CD8-positive, alpha-beta memory T cell (primary cell): ENCODE measurements at places on chromosomes 4 and X.

GRCh38 chrX:15680401-15680800 is 15.8 kb upstream of the CLTRN start:
- no peaks in the 10 kb centered on the region for H3K27me3 ChIP-seq
- no peaks in the 10 kb centered on the region for H3K36me3 ChIP-seq
- DNase-seq = no peak

- H3K27ac ChIP-seq = no peak overlapping the region
- H3K36me3 ChIP-seq = no peaks in the 10 kb centered on the region
- H3K4me1 ChIP-seq = no peaks in the 10 kb centered on the region
Observed at GRCh38 chrX:39828971-39829370, 268.8 kb downstream of the BCOR start.

- H3K27ac ChIP-seq = no peak overlapping the region
- H3K4me3 ChIP-seq = no peak overlapping the region
- H3K36me3 ChIP-seq = no peaks in the 10 kb centered on the region
Observed at GRCh38 chrX:118536204-118536603, 40.6 kb downstream of the DOCK11 start.

- H3K27ac ChIP-seq = no peak overlapping the region
- no peaks in the 10 kb centered on the region for H3K4me1 ChIP-seq
- no peak for DNase-seq
- H3K4me3 ChIP-seq = no peak overlapping the region
Observed at GRCh38 chr4:1081689-1082040, 31.7 kb downstream of the RNF212 start.

DNA sequence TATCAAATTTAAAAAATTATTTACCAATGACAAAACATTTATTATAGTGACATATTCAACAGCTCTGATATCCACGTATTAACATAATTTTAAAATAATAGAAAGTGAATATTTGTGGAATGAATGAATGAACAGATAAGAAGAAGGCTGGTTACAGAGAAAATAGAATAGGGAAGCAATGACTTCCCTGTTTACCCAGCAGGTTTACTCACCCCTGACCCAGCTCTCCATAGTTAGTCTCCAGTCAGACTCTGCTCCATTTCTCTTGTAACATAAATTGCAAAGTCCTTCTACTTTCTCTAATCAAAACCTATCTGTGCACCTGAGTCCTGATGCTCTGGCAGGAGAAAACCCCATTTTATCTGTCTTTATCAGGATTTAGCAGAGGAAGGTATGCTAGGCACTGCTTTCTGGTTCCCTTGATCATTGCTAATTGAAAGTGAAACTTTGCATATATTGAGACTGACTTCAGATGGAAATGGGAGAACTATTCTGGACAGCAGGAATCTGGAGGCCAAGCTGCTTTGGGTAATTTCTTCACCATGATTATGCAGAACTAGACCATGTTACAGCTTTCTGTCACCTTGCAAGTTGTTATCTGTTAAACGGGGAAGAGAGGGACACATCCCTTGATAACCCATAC is 363.0 kb downstream of the FAT4 start:
- no peaks in the 10 kb centered on the region for H3K27me3 ChIP-seq
- no peaks in the 10 kb centered on the region for H3K36me3 ChIP-seq
- H3K4me1 ChIP-seq = no peaks in the 10 kb centered on the region
- H3K4me3 ChIP-seq = no peak overlapping the region
- no peak overlapping the region for H3K27ac ChIP-seq

DNA sequence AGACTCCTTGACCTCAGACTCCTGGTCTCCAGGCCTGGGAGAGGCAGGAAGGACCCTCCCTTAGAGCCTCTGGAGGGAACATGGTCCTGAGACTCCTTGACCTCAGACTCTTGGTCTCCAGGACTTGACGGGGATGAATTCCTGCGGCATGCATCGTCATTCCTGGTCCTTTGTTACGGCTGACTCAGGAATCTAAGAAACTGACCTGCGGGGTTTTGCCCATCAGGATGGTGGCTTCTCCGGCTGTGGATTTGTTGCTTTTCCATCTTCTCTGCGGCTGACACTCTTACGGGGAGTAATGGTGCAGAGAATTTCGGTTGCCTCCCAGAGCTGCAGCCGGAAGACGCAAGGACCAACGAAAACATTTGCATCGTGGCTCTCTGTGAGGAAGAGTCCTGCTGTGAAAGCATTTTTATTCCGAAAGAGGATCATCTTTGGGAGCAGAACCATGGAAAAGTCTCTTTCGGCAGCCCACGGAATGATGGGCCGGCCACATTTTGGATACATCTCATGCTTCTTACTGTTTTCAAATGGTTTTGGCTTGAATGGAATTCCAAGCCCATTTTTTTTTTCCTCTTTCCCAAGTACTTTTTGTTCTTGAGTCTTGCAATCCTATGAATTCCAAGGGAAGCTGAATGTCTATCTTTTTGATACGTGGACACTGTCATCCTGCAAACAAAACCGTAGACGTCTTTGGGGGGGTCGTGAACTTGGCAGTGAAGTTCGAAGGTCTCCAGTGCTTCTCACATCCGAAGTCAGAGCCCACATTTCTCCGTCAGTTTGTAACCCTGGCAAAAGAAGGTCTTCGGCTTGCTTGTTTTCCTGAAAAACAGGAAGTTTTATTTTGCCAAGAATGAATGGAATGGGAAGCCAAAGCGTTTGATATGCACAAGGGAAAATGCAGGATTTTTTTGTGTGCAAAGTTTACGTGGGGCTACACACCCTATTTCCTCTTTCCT is 36.5 kb downstream of the SHOX start:
- no peaks in the 10 kb centered on the region for H3K36me3 ChIP-seq
- DNase-seq = no peak
- H3K27me3 ChIP-seq = no peaks in the 10 kb centered on the region
- no peaks in the 10 kb centered on the region for H3K4me1 ChIP-seq

GRCh38 chr4:90103991-90104390 is 23.2 kb upstream of the CCSER1 start:
- H3K27ac ChIP-seq = no peak overlapping the region
- H3K36me3 ChIP-seq = no peaks in the 10 kb centered on the region

GRCh38 chr4:151184523-151185458 is 85.4 kb downstream of the RPS3A start:
- H3K4me3 ChIP-seq = no peak overlapping the region
- no peaks in the 10 kb centered on the region for H3K27me3 ChIP-seq
- no peaks in the 10 kb centered on the region for H3K4me1 ChIP-seq
- no peak overlapping the region for H3K27ac ChIP-seq
- DNase-seq = no peak

- H3K27me3 ChIP-seq = no peaks in the 10 kb centered on the region
- H3K36me3 ChIP-seq = no peaks in the 10 kb centered on the region
- H3K27ac ChIP-seq = no peak overlapping the region
- no peak for DNase-seq
- H3K4me3 ChIP-seq = no peak overlapping the region
Observed at GRCh38 chr4:172095161-172095560, 282.0 kb downstream of the GALNTL6 start.
